CD4-positive, alpha-beta T cell treated with Interleukin-15 for 1 hour (primary cell): ENCODE measurements at places on chromosomes 11 and 22.

GRCh38 chr11:1772270-1773130, 8.8 kb upstream of the CTSD start:
- DNase-seq: peak; percentile 69

- DNase-seq: peak; percentile 84
Measured at GRCh38 chr22:50341977-50342650, 1.0 kb upstream of the PPP6R2 start.

GRCh38 chr11:66915046-66915832, 42.9 kb downstream of the PC start:
- no peak for DNase-seq

GRCh38 chr22:32123657-32124056, 35.4 kb downstream of the C22orf42 start:
- DNase-seq: no peak

DNA sequence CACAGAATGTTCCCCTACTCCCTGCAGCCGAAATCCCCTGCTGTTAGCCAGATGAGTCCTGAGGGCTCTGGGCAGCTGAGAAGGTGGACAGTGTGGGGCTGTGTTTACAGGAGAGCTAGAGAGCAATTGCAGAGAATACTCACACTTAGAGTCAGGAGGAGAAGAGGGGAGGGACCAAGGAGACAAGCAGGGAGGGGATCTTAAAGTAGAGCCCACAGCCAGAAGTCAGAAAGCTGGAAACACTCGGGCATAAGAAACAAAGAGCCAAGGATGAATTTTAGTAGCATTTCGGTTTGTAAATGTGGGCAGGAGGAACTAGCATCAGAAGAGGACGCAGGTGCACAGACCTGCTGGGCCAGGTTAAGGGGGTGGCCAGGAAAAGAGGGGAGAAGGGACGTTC, 1435.9 kb downstream of the BRD1 start:
- DNase-seq: no peak

DNA sequence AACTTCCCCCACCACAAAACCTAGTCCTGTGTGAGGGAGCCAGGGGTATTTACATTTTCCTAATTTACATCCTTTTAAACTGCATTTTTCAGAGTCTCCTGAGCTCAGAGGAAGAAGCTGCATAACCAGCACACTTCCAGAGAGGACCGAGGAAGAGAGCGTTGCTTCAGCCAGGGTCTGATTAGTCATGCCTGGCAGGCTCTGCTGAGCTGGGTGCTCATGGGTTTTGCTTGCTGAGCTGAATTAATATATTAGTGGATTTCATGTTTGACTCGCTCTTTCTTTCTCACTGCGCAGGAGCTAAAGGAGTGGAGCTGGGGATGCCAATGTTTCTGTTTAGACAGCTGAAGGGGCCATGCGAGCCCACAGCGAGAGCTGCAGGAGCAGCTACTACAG, 539.3 kb upstream of the B3GAT1 start:
- no peak for DNase-seq

DNA sequence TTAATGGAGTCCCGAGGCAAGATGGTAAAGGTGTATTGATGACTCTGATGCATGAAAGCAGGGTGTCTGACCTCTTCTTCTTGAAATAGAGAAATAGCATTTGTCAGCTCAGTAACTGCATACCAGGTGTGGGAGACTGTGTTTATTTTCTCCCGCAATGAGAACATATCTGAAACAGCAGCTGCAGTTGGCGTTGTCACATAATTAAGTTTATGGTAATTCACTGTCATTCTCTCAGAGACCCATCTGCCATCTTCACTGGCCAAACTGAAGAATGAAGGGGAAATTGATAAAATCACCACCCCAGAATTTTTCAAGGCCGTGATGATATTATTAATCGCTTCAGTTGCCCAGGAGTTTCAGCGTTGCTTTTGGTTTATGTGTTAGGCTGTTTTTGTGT, 20.1 kb upstream of the MCHR1 start:
- DNase-seq: no peak

DNA sequence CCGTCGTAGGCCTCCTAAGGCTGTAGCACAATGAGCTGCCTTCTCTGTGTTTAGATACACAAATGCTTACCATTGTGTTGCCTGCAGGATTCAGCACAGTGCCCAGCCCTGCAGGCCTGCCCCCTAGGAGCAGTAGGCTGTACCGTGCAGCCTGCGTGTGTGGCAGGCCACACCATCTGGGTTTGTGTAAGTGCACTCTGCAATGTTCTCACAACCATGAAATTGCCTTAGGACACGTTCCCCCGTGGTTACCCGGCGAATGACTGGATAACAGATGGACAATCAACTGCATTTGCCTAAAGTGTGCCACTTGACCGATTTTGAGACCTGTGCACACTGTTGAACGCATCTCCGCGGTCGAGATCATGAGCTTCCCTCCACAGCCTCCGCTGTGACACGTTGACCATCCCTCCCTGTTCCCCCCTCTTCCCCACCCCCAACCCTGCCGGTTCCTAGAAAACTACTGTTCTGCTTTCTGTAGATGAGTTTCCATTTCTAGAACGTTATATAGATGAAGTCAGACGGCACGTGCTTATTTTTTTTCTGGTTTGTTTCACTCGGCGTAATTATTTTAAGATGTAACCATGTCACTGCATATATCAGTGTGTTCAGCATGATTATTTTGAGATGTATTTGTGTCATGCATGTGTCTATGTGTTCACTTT, 22.2 kb upstream of the CTSD start:
- no peak for DNase-seq

DNA sequence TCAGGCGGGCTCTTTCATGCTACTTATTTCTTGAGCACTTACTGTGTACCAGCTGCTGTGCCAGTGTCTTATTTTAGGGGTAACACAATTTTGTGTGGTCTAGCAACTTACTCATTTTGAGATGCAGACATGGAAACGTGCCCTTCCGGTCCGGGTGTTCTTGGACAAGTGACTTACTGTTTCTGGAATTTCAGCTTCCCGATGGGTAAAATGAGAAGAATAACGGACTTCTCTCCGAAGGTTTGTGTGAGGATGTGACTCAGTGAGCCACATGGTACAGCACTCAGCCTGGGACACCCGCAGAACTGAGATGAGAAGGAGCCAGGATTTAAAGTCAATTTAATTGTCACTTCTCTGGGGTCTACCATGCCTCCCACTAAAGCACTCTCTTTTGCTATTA, 114.5 kb upstream of the SYT13 start:
- no peak for DNase-seq

GRCh38 chr11:35056391-35057093, 82.4 kb upstream of the CD44 start:
- DNase-seq: no peak

GRCh38 chr11:68008381-68009337, 1.5 kb upstream of the ALDH3B1 start:
- no peak for DNase-seq

DNA sequence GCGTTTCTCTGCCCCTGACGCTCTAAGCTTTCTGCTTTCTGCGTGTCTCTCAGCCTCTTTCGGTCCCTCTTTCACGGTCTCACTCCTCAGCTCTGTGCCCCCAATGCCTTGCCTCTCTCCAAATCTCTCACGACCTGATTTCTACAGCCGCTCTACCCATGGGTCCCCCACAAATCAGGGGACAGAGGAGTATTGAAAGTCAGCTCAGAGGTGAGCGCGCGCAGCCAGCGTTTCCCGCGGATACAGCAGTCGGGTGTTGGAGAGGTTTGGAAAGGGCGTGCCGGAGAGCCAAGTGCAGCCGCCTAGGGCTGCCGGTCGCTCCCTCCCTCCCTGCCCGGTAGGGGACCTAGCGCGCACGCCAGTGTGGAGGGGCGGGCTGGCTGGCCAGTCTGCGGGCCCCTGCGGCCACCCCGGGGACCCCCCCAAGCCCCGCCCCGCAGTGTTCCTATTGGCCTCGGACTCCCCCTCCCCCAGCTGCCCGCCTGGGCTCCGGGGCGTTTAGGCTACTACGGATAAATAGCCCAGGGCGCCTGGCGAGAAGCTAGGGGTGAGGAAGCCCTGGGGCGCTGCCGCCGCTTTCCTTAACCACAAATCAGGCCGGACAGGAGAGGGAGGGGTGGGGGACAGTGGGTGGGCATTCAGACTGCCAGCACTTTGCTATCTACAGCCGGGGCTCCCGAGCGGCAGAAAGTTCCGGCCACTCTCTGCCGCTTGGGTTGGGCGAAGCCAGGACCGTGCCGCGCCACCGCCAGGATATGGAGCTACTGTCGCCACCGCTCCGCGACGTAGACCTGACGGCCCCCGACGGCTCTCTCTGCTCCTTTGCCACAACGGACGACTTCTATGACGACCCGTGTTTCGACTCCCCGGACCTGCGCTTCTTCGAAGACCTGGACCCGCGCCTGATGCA, at the start of gene MYOD1:
Gene MYOD1, plus strand, starts transcription at position 544 of the 910 bp plus-strand sequence. Its CDS starts 212 bp downstream, at position 756.
- DNase-seq: no peak

- peak; percentile 83 for DNase-seq
Measured at GRCh38 chr11:125514336-125515101, 18.5 kb upstream of the FEZ1 start.

DNA sequence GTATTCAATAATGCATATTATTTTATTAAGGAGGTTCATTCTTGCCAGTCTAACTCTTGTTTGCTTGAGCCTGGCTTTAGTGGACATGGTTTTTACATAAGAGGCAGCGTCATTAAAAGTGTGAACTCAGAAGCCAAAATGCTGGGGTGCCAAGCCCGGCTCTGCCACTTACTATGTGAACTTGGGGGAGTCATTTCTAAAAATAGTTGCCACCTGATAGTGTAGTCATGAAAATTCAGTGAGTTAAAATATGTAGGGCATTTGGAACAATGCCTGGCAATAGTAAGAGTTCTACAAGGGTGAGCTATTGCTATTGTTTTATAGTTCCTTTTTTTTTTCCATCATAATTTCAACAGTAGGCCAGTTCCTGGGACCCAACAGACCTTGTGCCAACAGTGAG, 49.9 kb downstream of the TENM4 start:
- DNase-seq: no peak

- DNase-seq: no peak
Measured at GRCh38 chr22:47515384-47516125, 753.1 kb downstream of the TBC1D22A start.

GRCh38 chr22:17336061-17336460, 33.2 kb upstream of the CECR2 start:
- DNase-seq: no peak

- no peak for DNase-seq
Measured at GRCh38 chr11:27060816-27061460, 20.3 kb downstream of the BBOX1 start.

- no peak for DNase-seq
Measured at GRCh38 chr11:69705901-69706787, 2.3 kb upstream of the FGF19 start.

DNA sequence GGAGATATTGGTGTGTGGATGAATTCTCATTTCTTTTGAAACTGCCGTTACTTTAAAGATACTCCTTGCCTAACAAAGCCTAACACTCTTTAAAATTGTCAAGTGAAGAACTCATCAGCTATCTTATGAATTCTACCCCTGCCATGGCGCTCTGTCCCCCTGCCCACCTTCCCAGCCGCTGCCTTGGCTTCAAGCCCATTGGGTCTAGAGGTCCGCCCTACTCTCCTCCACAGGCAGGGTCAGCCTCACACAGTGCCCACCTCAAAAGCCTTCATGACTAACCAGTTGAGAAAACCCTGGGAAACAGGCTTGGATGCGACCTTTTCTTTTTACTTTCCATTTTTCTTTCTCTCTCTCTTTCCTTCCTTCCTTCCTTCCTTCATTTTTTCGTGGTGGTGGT, 128.6 kb downstream of the RRAS2 start:
- DNase-seq: no peak

DNA sequence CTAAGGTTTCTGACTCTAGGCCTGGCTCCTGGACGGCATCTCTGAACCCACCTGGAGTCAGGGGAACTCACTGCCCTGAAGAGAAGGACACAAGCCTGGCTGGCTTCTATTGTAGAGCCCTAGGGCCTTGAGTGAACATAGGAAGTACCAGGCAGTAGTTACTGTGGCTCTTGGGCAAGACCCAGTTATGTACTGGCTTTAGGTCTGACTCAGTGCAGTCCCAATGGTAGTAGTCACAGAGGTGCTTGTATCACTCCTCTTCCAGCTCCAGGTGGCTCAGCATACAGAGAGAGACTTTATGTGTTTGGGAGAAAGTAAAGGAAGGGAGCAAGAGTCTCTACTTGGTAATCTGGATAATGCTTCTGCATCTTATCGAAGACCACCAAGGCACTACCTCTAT, 13.9 kb upstream of the PAK1 start:
- DNase-seq: no peak

DNA sequence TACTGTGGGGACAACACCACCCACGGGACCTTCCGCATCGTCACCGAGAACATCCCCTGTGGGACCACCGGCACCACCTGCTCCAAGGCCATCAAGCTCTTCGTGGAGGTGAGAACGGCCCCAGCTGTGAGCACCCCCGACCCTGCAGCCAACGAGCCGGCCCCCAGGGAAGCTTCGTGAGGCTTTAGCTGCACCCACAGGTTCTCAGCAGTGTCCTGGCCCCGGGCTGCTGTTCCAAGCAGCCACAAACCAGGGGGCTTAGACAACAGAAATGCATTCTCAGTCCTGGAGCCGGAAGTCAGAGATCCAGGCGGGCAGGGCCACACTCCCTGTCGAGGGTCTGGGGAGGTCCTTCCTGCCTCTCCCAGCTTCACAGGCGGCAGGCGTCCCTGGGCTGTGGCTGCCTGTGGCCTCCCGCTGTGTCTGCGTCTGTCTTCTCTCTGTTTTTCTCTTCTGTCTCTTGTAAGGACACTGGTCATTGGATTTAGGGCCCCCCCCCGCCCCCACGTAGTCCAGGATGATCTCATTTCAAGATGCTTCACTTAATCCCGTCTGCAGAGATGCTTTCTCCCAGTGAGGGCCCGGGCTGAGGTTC, 12.5 kb downstream of the MUC5B start:
- DNase-seq: peak; percentile 11

DNA sequence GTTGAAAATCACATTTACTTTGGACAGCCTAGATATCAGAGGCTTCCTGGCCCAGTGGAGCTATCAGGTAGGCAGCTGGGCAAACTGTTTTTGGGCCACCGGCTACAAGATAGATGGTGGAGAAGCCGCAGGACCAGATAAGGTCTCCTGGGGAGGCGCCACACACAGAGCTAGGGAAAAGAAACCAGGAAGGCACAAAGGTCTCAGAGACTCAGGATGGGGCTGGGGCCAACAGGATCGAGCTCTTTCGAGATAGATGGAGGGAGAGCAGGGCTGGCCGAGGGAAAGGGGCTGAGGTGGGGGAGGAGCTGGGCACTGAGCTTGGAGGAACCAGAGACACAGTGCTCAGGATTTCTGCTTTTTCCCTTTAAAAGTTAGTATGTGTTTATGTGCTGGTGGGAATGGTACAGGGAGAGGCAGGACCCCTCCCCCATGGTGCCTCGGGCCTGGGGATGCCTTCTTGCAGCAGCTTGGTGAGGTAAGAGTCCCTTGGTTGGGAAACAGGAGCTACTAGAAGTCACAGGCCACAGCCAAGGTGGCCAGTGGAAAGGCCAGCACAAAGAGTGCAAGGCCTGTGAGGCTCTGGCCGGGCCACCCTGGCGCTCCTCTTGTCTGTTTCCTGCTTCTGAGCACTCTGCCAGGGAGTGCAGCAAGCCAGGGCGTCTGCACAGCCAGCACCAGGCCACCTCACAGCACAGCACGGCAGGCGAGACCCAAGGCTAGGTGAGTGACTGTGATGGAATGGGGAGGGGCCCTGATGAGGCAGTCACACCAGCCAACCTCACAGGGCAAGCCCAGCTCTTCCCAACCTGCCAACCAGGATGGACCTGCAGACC, 11.5 kb upstream of the NAP1L4 start:
- no peak for DNase-seq

- DNase-seq: peak; percentile 79
Measured at GRCh38 chr22:37623075-37624016, 14.7 kb downstream of the GGA1 start.

- no peak for DNase-seq
Measured at GRCh38 chr11:134538742-134539141, 126.7 kb upstream of the B3GAT1 start.
